Heart left ventricle (tissue), 16 donors: ENCODE measurements at places on chromosomes 6 and 20. TPM values are rescaled to one million over a fixed set of nuclear protein-coding genes. Genes with fewer than 3 reads are reported as not detected.
A peak's percentile ranks its signal among the peaks of the same experiment; 100 is the strongest.

DNA sequence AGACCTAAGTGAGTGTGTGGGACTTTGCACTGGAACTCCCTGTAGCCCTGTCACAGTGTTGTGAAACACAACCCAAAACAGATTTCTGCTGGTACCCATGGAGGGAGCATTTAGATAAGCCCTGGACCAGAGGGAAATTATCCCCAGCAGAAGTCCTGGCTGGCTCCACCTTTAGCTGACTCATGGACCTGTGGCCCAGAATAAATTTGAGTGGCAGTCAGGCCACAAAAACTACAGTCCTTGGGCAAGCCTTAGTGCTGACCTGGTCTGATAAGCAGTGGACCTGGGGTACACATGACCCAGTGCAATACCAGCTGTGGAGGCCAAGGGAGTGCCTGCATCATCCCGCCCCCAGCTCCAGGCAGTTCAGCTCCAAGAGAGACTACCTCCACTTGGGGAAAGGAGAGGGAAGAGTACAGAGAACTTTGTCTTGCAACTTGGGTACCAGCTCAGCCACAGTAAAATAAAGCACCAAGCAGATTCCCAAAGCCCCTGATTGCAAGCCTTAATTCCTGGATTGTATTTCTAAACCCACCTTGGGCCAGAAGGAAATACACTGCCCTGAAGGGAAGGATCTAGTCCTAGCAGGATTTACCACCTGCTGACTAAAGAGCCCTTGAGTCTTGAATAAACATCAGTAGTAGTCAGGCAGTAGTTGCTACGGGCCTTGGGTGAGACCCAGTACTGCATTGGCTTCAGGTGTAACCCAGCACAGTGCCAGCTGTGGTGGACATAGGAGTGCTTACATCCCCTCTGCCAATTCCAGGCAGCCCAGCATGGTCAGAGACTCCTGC, 140.4 kb upstream of the COL21A1 start:
- DNase-seq: peak; percentile 34
- H3K4me1 ChIP-seq: peaks cover 19% of the 10 kb centered on the region
- no peak overlapping the region for H3K4me3 ChIP-seq
- no peaks in the 10 kb centered on the region for H3K27me3 ChIP-seq
- H3K27ac ChIP-seq: no peak overlapping the region
- no peaks in the 10 kb centered on the region for H3K36me3 ChIP-seq

DNA sequence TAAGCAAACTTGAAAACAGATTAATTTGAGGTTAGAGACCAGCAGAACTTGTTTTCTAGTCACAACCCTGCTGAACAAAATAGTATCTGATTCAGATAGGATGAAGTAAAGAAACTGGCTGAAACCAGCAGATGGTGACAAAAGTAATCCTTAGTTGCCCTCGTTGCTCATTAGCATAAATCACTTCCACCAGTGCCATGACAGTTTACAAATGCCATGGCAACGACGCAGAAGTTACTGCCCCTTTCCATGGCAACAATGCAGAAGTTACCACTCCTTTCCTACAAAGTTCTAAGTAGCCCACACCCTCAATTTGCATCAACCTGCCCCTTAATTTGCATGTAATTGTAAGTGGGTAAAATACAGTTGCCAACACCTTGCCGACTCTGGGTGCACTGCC, 23.7 kb downstream of the SNRPB start:
- no peak overlapping the region for H3K27ac ChIP-seq
- H3K4me3 ChIP-seq: no peak overlapping the region
- H3K4me1 ChIP-seq: no peaks in the 10 kb centered on the region
- H3K27me3 ChIP-seq: no peaks in the 10 kb centered on the region
- DNase-seq: no peak

GRCh38 chr6:112298021-112298745, 43.8 kb upstream of the LAMA4 start:
- H3K4me3 ChIP-seq: no peak overlapping the region
- no peak for DNase-seq
- H3K36me3 ChIP-seq: no peaks in the 10 kb centered on the region
- H3K27me3 ChIP-seq: no peaks in the 10 kb centered on the region
- peak overlapping the region; percentile 60 for H3K27ac ChIP-seq

- peaks cover 11% of the 10 kb centered on the region for H3K4me1 ChIP-seq
- DNase-seq: no peak
- H3K27ac ChIP-seq: no peak overlapping the region
- H3K4me3 ChIP-seq: no peak overlapping the region
- no peaks in the 10 kb centered on the region for H3K27me3 ChIP-seq
Measured at GRCh38 chr6:17267566-17267965, 13.6 kb upstream of the RBM24 start.

GRCh38 chr20:17169585-17170136, 57.2 kb upstream of the PCSK2 start:
- no peak overlapping the region for H3K4me3 ChIP-seq
- H3K27ac ChIP-seq: no peak overlapping the region
- H3K4me1 ChIP-seq: no peaks in the 10 kb centered on the region
- no peaks in the 10 kb centered on the region for H3K27me3 ChIP-seq
- no peaks in the 10 kb centered on the region for H3K36me3 ChIP-seq

- no peak for DNase-seq
- no peak overlapping the region for H3K27ac ChIP-seq
- no peaks in the 10 kb centered on the region for H3K27me3 ChIP-seq
- H3K4me1 ChIP-seq: no peaks in the 10 kb centered on the region
Measured at GRCh38 chr6:53107091-53107490, 41.5 kb downstream of the GCM1 start.

DNA sequence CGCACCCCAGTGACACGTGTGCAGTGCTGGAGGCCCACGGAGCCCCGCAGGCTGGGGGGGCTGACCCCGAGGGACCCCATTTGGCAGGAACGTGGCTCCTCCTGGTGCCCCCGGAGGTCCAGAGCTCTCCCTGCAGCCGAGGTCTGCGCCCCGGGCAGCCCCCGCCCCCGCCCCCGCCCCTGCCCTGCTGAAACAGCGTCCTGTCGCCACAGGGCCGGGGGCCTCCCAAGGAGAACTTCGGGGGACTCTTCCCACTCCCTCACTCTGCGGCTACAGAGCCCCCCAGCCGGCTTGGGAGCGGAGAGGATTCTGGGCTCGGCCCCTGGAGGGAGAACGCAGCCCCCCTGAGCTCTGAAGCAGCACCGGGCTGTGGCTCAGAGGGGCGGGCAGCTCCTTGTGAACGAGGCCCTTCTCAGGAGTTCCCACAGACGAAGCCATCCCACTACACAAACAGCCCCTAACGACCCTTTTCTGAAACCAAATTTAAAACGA, 115.2 kb downstream of the DLL1 start:
- no peak overlapping the region for H3K27ac ChIP-seq
- H3K36me3 ChIP-seq: no peaks in the 10 kb centered on the region
- no peak for DNase-seq
- no peaks in the 10 kb centered on the region for H3K4me1 ChIP-seq
- no peak overlapping the region for H3K4me3 ChIP-seq

GRCh38 chr20:44170816-44171410, 16.1 kb downstream of the JPH2 start:
- no peaks in the 10 kb centered on the region for H3K27me3 ChIP-seq
- no peak overlapping the region for H3K4me3 ChIP-seq
- peaks cover 86% of the 10 kb centered on the region for H3K4me1 ChIP-seq
- no peaks in the 10 kb centered on the region for H3K36me3 ChIP-seq

DNA sequence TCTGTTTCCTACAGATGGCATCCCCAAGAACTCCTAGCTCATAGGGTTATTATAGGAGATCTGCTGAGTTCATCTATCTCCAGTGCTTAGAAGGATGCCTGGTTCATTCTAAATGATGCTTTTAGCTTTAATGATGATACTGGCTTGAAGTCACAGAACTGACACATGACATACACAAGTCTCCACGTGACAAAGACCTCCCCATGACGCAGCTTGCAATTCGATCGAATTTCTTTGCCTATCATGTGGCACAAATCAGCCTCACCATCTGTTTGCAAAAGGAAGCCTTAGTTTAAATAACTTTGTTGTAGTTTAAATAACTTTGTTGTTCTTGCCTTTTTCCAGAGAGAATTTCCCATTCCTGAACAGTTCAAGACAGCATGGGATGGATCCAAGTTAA, 44.1 kb upstream of the FAM8A1 start:
- H3K36me3 ChIP-seq: peaks cover 10% of the 10 kb centered on the region
- no peaks in the 10 kb centered on the region for H3K4me1 ChIP-seq
- no peak overlapping the region for H3K27ac ChIP-seq
- H3K27me3 ChIP-seq: no peaks in the 10 kb centered on the region
- H3K4me3 ChIP-seq: no peak overlapping the region

ZC2HC1B gene
- not detected for polyA plus RNA-seq

PLCG1 gene
- polyA plus RNA-seq: 37.9 TPM

GPX5 gene
- polyA plus RNA-seq: not detected

LTA gene
- not detected for polyA plus RNA-seq

TCF21 gene
- 1.9 TPM for polyA plus RNA-seq

C6orf58 gene
- polyA plus RNA-seq: not detected

GABRR2 gene
- polyA plus RNA-seq: 0.30 TPM
